ENCODE measurements at places on chromosomes 11 and 22.

- DNase-seq: no peak
These were observed 46.9 kb upstream of the SYT9 start for GRCh38 chr11:7204778-7205177.

DNA sequence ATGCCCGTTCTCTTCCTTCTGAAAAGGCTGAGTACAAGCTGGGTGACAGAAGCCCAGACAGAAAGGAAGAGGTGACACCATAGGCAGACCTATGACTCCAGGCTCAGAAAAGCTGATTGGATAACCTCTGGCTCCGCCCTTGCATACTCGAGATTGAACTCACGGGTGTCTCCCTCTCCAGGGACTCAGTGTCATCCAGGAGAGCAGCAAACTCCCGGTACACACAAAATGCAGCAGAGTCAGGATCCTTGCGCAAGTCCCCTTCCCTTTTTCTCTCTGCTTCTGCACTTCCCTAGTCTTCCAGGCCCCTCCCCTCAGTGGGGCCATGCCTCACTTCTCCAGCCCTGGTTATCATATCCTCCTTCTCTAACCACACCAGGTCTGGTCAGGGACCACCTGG, 9.8 kb downstream of the SCN4B start:
- DNase-seq: peak; percentile 73

DNA sequence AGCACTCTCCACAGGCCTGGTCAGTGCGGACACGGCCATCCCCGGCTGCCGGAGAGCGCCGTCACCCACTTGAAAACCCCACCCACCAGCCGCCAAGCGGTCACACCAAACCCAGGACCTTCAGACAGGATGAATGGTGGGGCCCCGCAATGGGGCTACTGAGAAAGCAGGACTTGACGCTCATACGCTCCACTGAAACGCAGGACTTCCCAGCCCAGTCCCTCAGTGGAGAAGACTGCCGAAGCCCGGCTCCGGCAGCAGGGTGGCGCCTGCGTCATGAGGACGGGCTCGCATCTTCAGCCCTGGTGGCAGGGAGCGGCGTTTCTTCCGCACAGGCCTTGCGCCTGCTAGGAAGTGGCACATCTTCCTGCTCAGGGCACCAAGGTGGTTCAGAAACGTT, 15.3 kb upstream of the PHLDA2 start:
- DNase-seq: no peak

DNA sequence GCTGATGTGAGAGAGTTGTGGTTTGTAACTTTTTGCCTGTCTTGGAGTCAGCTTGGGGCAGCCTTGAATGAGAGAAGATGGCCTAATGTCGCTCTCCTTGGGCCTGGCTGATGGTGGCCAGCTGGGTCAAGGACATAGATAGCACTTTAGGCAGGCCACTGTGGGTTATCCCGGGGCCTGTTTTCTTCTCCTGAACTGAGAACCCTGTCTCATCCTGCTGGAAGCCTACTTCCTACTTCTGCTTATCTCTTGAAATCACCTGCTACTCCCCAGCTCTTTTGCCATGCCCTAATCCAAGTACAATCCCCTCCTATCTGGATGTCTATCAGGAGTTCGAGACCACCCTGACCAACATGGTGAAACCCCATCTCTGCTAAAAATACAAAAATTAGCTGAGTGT, 49.5 kb downstream of the OSBP2 start:
- DNase-seq: no peak

- no peak for DNase-seq
These were observed 9.5 kb upstream of the B3GNT6 start for GRCh38 chr11:77024745-77025144.

GRCh38 chr11:36258730-36259360, 30.4 kb downstream of the COMMD9 start:
- no peak for DNase-seq

Data from CD4-positive, alpha-beta T cell treated with Interleukin-4 for 1 hour (primary cell).